ENCODE measurements at places on chromosomes 1 and 21.
A peak's percentile ranks its signal among the peaks of the same experiment; 100 is the strongest.

DNA sequence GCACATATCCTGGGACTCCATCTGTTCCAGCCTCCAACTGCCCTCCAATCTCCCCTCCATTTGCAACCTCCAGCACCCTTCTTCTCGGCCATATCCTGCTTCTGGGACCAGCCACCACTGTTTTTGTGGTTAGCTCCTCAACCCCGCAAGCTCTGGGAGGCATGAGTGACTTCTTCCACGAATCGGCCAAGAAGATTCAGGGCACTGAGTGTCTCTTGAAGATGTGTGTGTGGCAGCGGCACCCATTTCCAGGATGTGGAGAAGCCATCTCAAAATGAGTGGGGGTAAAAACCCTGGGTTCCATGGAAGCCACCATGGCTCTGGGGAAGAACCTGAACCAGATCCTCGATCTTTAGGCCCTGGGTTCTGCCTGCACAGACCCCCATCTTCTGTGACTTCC, 194.6 kb downstream of the SLC45A1 start:
- no peak for DNase-seq

DNA sequence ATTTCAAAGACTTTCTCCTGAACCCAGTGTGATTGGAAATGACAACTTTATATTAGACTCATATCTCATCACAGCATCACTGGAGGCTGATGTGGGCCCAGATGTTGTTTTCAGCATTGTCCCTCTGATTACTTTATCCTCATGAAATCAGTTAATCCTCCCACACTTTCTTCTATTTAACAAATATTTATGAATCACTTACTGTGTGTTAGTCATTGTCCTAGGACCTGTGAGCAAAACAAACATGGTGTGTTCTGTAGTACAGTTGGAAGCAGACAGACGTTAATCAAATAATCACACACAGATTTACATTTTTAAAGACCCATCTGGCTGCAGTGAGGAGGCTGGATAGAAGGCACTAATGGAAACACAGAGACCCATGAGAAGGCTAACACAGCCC, 383.7 kb downstream of the PRDM2 start:
- no peak for DNase-seq

DNA sequence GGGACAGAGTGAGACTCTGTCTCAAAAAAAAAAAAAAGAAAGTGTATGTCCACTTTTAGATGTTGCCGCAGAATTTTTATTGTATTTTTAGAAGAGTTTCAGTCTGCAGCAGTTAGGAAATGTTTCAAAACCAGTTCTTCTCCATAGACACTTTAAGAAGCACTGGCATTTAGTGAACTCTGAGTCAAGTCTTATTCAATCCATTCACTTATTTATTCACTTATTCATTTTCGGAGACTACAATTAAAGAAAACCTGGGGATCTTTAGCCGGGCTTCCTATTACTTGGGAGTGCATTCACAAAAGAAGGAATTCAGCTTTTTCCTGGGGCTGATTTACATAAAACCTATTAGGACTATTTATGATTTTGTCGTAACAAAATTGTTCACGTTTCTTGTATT, 12.3 kb downstream of the RCAN3 start:
- no peak for DNase-seq

- peak; percentile 91 for DNase-seq
Measured at GRCh38 chr1:153977250-153978240, at the start of gene JTB. Gene JTB (minus strand): TSS chr1:153977674. CDS start chr1:153977252, 422 bp downstream.

DNA sequence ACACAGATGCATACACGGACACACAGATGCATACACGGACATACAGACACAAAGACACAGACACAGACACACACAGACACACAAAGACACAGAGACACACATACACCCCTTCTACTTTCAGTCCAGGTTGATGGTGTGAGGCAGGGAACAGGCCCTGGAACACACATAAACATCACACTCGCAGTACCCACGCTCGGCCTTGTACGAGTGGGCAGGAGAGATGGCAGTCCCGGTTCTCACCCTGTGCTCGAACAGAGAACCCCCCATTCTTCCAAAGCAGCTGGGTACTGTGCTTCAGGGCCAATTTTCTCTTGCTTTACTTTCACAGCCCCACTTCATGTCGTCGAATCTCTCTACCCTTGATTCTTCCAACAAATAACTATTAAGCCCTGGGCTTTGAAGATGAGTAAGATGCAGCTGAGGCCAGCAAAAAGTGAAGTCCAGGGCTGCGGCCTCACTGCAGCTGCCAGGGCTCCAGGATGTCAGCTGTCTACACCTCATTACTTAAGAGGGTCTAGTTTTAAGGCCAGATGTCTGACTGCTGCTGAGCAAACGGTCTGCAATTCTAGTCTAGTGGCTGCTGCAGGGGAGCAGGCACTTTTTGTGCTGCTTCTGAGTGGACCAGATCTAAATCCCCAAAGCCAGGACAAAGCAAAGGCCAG, 90.1 kb downstream of the PGBD5 start:
- DNase-seq: peak; percentile 59
